Fibroblast of pulmonary artery (primary cell): ENCODE measurements at places on chromosomes 11 and 22.
A peak's percentile ranks its signal among the peaks of the same experiment; 100 is the strongest.

DNA sequence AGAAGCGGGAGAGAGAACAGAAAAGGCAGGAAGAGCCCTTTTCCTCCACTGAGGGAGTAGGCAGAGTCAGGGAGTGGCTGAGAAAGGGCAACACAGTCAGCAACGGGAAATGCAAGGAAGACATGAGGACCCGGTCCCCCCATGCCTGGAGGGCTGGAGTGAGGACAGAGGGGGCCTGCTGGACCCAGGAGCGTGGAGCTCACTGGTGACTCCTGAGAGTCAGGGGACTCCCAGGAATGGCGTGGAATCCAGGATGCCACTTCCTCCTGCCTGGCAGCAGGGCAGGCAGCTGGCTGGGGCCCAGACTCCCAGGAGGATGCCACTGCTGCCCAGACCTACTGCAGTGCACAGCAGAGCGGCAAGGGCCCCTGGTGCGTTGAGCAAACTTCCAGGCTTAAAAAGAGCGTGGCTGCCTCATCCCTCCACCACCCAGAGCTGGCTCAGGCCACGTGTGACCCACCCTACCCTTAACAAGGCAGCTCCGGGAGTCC, 11.3 kb downstream of the C11orf21 start:
- DNase-seq = no peak

GRCh38 chr22:44901301-44901700, 108.5 kb downstream of the PHF21B start:
- DNase-seq = peak; percentile 21

- DNase-seq = peak; percentile 84
Measured at GRCh38 chr11:119168471-119169281, at the start of gene NLRX1. Gene NLRX1, plus strand, starts transcription at chr11:119168725. Its CDS starts 2,679 bp downstream, at chr11:119171404.

- no peak for DNase-seq
Measured at GRCh38 chr11:81203876-81204275, 1529.8 kb downstream of the FAM181B start.

DNA sequence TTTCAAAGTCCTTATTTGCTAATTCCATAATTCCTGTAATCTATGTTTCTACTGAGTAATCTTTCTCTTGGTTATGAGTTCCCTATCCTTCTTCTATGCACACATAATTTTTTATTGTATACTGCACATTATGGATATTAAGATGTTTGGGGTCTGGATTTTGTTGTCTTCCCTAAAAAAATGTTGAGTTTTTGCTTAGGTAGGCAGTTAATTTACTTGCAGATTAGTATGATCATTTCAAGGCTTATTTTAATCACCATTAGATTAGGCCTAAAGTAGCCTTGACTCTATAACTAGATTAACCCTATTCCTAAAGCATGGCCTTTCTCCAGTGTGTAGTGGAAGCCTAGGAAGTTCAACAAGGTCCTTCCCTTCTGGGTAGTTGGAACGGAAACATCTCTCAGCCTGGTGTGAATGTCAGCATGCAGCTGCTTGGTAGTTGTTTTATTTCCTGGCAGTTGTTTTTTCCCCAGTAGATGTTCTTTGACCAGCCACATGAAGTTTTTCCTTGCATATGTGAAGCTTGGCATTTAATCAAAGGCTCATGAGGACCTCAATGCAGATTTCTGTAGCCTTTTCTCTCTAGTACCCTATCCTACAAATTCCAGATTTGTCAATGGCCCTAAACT, 419.3 kb upstream of the NARS2 start:
- DNase-seq = no peak

GRCh38 chr11:113947994-113948393, 26.9 kb upstream of the HTR3A start:
- DNase-seq = no peak

- no peak for DNase-seq
Measured at GRCh38 chr22:44194569-44194968, 13.8 kb downstream of the PARVG start.

- peak; percentile 57 for DNase-seq
Measured at GRCh38 chr11:63892228-63892627, 24.7 kb downstream of the RCOR2 start.

DNA sequence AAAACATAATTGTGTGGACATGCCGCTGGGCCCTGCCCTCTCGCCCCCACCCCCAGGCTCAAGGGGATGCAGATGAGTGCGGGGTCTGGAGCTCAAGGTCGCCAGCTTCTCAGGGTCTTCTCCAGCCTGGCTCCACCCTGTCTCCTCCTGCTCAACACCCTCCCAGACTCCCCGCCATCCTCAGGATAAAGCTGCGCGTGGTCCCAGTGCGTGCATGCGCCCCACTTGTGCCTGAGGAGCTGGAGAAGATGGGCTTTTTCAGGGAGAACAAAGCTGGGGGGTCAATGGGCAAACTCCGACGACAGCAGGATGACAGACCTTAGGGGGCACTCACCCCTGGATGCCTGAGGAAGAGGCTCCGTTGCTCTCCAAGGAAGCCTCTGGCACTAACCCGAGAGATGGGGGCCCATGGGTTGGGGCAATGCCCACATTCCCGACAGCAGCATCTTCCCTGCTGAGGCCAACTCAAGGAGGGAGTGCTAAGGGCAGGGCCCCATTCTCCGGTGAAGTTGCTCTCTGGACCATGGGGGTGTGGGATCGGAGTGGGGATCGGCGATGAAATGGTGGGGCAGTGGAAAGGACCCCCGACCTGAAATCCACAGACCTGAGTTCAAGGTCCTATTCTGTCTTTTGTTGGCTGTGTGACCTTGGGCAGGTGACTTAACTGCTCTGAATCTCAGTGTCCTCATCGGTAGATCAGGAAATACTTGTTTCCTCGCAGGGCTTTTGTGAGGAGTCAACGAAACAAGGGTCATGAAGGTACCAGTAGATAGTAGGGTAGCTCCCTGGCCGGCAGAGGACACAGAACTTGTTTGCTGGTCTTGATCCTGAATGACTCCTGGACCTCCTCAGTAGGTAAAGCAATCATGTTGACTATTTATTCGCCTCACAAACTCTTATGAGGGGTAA, 47.7 kb downstream of the WNT11 start:
- no peak for DNase-seq

- DNase-seq = no peak
Measured at GRCh38 chr22:48236261-48236660, 1473.8 kb downstream of the TBC1D22A start.

- DNase-seq = peak; percentile 26
Measured at GRCh38 chr11:10450462-10451425, 4.3 kb upstream of the AMPD3 start.

- DNase-seq = no peak
Measured at GRCh38 chr11:26144291-26144690, 187.6 kb upstream of the ANO3 start.

- no peak for DNase-seq
Measured at GRCh38 chr22:21068681-21069276, 23.0 kb downstream of the LRRC74B start.

DNA sequence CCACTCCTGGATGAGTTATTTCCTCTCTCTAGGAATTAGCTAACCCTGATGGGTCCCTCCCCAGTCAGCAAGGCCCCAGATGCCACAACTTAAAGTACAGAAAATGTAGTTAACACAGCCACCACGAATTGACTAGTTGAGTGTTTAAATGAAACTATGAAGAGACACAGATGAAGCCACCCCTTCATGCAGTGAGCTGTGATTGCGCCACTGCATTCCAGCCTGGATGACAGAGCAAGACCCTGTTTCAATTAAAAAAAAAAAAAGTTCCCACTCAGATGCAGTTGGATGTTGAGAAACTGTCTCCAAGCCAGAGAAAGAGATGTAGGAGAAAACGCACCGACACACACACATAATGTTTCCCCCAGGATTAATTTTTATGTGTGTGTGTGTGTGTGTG, 53.3 kb downstream of the SCN3B start:
- peak; percentile 72 for DNase-seq

GRCh38 chr11:47425611-47426010, 628 bp downstream of the PSMC3 start:
- DNase-seq = no peak

DNA sequence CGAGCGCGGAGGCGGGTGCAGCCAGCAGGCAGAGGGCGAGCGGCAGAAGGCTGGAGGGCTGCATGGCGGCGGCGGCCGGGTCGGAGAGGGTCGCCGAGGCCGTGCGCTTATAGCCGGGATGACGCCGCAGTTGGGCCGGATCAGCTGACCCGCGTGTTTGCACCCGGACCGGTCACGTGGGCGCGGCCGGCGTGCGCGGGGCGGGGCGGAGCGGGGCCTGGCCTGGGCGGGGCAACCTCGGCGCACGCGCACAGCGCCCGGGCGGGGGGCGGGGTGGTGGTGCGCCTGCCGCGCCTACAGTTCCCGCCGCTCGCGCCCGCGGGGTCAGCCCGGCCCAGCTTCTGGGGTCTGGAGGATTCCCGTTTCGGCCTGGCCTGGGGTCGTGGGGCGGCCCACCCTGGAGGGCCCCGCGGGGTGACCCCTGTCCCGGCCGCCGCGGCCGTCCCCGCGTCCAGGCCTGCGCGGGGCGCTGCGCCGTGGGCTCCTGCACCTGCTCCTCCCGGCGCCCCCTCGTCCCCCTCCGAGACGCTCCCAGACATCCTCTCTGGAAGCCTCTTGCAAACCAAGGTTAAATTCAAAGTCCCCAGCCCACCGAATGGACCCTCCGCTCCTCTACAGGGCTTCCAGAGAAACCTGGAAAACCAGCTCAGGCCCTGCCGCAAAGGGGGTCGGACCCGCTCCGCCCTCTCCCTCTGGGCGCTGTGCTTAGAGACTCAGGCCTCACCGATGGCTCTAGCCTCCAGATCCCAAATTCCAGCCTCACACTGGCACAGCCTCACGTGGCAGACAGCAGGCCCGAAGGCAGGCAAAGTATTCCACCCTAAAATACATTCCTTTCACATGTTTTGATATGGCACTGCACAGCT, at the start of gene CTSD:
CTSD (minus strand) TSS at position 132 of the 866 bp plus-strand sequence; CDS start at position 64, 68 bp downstream.
- peak; percentile 79 for DNase-seq

- peak; percentile 34 for DNase-seq
Measured at GRCh38 chr11:77776455-77776854, 44.1 kb downstream of the RSF1 start.

DNA sequence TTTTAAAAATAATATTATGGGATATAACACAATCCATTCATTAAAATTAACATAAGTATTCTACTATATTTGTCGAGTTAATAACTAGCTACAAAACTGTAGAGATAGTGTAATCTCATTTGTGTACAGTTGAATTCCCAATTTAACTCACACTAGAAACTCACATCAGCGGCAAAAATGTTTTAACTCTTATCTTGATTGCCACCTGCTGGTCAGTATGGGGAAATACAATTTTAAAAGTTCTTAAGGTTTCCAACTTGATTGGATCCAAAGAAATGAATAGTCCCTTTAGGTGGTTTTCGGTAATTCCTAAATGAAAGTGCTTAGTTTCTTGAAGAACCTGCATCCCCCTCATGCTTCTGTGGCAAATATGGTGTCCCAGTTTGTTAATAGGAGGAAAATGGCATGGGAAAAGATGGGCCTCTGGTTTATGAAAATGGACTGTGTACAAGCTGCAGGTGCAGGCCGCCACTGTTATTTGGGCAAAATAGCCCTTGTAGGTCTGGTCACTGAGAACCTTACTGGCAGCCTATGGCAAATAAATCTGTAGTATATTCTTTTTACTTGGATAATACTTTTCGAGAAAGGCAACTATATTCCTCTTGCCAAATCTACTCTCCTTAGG, 33.7 kb upstream of the SLC17A6 start:
- DNase-seq = peak; percentile 54

GRCh38 chr11:95734009-95734572, 55.5 kb downstream of the FAM76B start:
- DNase-seq = no peak

DNA sequence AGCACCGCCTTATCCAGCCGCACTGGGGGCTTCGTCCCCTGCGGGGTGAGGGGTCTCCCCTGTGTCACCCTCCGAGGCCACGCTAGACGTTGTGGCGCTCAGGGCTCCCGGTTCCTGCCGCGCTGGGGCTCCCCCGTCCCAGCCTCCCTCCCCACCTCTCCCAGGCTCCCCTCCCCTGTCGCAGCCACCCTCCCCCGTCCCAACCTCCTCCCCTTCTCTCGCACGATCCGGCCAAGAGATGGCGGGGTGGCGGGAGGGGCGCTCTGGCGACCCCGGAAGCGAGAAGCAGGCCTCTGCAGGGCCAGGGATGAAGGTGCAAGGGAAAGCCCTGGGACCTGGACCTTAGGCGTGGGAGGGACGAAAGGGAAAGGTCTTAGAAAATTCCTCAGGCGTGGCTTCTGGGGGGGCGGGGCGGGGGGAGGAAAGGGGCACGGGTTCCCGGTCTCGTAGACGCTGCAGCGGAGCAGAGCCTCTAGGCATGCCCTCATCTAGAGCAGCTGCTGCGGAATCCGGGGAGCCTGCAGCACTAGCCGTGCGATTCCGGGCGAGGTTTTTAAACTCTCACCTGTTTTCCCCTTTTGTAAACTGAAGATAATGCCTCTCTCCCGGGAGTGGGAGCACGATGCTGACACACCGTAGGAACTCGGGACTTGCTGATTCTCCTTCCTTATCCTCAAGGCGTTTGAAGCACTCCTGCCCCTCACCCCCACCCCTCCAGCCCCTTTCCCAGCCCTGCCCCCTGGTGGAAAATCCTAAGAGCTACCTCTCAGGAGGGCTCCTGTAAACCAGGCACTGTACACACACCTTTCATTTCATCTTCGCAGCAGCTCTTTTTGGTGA, 14.4 kb downstream of the KCNJ5 start:
- peak; percentile 18 for DNase-seq

DNA sequence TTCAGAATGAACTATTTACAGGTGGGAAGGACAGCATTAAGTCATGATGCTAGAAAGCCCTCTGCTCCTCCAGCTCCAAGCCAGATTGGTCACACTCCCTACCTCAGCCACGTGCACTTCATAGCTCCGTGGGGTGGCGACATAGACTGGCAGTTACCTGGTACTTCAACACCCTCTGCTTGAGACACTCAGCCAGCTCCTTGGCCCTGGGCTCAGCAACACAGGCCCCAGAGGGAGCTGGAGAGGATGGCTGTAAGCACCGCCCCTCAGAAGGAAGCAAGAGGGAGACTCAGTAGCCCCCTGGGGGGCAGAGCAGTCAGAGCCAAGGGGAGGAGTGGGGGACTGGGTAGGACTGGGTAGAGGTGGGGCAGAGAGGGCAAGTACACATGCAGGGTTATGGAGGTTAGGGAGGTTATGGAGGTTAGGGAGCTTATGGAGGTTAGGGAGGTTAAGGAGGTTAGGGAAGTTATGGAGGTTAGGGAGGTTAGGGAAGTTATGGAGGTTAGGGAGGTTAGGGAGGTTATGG, 102.1 kb upstream of the BID start:
- DNase-seq = no peak

DNA sequence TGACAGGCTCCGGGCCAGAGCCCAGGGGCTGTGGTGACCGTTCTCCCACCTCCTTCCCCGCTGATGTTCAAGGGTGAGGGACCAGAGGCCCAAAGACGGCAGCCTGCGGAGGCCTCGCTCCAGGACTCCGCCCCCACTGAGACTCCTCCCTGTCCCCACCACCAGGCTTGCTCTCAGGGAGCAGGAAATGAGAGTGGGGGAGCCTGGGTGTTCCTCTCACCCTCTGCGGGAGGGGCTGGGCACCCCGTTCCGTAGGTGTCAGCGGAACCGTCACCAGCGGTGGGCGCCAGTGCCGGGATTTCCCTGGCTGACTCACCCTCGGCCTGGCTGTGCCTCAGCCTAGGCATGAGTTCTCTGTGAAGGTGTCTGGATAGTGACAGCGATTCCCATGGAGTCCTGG, 15.7 kb downstream of the DAGLA start:
- DNase-seq = peak; percentile 61
